CMK (cell line): ENCODE measurements at places on chromosomes 4 and X.

- DNase-seq, result no peak
These were observed 332.0 kb downstream of the TENM3 start for GRCh38 chr4:182575225-182575624.

- DNase-seq, result no peak
These were observed 210.5 kb downstream of the ADAMTS3 start for GRCh38 chr4:72358483-72358882.

DNA sequence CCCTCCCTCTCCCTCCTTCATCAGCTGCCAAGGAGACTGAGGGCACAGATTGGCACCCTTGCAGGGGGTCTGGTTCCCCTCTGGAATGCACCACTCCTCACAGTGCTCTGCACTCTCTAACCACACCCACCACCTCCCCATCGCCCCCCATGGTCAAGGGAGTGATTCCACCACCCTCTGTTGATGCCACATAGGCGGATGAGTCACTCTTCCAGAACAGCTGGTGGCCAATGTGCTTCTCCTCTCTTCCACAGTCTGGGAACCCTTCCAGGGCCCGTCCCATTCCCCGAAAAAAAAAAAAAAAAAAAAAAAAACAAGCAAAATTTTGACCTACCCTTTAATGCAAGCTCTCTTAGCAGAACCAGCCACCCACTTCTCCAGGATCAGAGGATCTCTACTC is 341.3 kb upstream of the KLF3 start:
- no peak for DNase-seq

- peak; percentile 42 for DNase-seq
These were observed 466.2 kb downstream of the PDGFC start for GRCh38 chr4:156505341-156505955.

DNA sequence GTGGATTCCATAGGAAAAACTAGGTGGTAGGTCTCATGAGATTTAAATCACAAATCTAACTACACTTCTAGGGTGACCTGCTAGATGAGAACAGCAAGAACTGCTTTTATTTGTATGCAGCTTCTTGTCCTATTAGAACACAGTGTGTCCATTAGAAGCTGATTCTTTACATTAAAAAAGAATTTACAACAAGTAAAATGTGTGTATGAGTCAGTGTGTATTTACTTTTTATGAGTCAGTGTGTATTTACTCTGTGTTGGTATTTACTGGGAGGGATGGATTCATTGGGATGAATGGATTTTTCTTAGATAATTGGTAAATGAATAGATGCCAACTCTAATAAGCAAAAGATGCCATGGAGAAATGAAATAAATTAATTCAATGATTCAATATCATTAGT is 40.6 kb upstream of the XPNPEP2 start:
- no peak for DNase-seq

GRCh38 chrX:11703855-11704254 is 38.1 kb upstream of the ARHGAP6 start:
- DNase-seq, result no peak

- no peak for DNase-seq
These were observed 50.6 kb upstream of the SHOX start for GRCh38 chrX:580030-580429.

DNA sequence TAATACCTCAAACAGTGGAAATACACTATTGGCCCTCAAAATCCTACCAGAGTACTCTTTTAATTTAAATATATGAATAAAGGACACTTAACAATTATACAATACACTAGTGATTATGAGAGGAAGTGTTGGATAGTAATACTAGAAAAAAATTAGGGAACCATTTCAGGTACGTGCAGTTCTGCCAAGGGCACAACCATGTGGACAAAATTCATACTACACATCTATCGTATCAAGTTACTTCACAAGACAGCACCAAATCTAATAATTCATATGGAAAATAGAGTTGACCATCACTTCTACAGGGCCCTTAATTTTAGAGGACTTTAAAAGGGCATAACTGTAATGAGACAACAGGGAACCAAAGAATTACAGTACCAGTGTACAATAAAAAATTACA is 69.2 kb upstream of the ZCCHC13 start:
- no peak for DNase-seq

GRCh38 chr4:139154538-139154937 is 22.5 kb downstream of the ELF2 start:
- no peak for DNase-seq

GRCh38 chrX:153999359-154000037 is 20.2 kb downstream of the IRAK1 start:
- no peak for DNase-seq

DNA sequence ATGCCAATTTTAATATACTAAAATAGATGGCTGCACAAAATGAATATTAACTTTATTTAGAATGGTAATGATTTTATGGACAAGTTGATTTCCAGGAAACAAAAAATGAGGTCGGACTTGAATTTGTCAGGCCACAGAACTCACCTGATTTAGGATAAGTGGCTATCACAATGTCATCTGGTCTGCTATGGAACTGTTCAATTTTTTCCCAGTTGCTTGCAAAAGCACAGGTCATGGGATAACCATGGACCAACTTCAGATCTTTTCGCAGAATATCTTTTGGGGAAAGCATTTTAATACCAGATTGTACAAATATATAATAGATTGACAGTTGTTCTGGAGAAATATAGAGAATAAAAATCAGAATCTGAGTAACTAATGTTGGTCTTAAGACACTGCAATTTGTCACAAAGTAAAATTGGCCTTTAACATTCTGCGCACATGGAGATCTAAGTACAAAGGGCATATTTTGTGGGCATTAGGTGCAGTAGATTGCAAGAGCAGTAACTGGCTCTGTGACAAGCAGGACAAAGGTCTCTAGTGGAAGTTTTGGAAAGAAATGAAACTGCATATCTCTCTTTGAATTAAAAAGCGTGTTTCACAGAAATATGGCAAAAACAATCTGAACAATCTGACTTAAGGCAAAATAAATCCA is 5.4 kb downstream of the SULT1B1 start:
- no peak for DNase-seq

GRCh38 chr4:78254893-78255292 is 197.8 kb downstream of the FRAS1 start:
- DNase-seq, result no peak
